ENCODE measurements at places on chromosomes 7 and 10. TPM values are rescaled to one million over a fixed set of nuclear protein-coding genes. Genes with fewer than 3 reads are reported as not detected.

GRCh38 chr7:98816967-98817710 is 52.7 kb downstream of the TMEM130 start:
- no peaks in the 10 kb centered on the region for H3K36me3 ChIP-seq
- no peaks in the 10 kb centered on the region for H3K4me1 ChIP-seq
- no peak overlapping the region for H3K27ac ChIP-seq
- H3K27me3 ChIP-seq: no peaks in the 10 kb centered on the region
- H3K4me3 ChIP-seq: no peak overlapping the region

DNA sequence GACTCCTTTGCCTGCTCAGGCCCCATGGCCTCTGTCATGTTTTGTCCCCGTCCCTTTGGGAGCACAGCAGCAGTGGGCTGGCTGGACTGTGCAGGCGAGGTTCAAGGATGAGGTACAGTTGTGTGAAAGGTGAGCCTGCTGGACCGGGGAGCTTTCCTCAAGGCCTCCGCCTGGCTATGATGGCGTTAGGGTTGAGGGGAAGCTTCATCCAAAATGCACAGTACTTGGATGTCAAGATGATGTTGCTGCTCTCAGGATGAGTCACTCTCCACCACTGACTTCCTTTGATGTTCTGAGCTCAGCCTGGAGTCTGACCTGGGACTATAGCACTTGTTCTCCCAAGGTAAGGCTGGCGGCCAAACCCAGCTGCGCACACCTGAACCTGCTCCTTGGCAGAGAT is 152.7 kb upstream of the SHH start:
- H3K4me1 ChIP-seq: peaks cover 31% of the 10 kb centered on the region
- H3K4me3 ChIP-seq: no peak overlapping the region
- H3K27me3 ChIP-seq: peaks cover 27% of the 10 kb centered on the region
- peak; percentile 23 for DNase-seq
- peaks cover 2% of the 10 kb centered on the region for H3K36me3 ChIP-seq
- H3K27ac ChIP-seq: no peak overlapping the region

GRCh38 chr10:126930131-126930882 is 25.1 kb downstream of the DOCK1 start:
- DNase-seq: no peak
- no peak overlapping the region for H3K27ac ChIP-seq
- H3K36me3 ChIP-seq: no peaks in the 10 kb centered on the region
- H3K4me1 ChIP-seq: no peaks in the 10 kb centered on the region
- H3K27me3 ChIP-seq: no peaks in the 10 kb centered on the region

DNA sequence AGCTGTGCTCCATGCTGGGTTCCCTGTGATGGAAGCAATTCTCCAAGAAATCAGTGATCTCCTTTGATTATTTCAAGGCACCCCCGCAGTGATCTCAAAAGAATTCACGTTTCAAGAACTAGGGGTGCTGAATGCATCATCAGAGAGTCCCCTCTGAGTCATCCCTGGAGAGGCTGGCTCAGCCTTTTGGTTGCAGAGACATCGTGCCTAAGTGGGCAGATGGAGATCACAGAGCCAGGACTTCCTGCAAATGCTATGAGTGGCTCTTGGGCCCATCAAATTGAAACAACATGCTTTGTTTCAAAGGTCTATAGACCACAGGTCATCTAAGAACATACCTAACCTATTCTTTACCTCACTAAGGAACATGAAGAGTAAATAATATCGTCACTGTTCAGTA is 41.5 kb upstream of the PLEKHA1 start:
- no peak overlapping the region for H3K27ac ChIP-seq
- H3K27me3 ChIP-seq: peaks cover 20% of the 10 kb centered on the region
- peaks cover 11% of the 10 kb centered on the region for H3K4me1 ChIP-seq
- no peaks in the 10 kb centered on the region for H3K36me3 ChIP-seq
- peak; percentile 30 for DNase-seq
- H3K4me3 ChIP-seq: no peak overlapping the region

GRCh38 chr10:65133652-65134051 is 1612.5 kb downstream of the REEP3 start:
- no peak overlapping the region for H3K4me3 ChIP-seq
- no peaks in the 10 kb centered on the region for H3K27me3 ChIP-seq
- no peaks in the 10 kb centered on the region for H3K36me3 ChIP-seq
- H3K4me1 ChIP-seq: no peaks in the 10 kb centered on the region
- no peak for DNase-seq
- H3K27ac ChIP-seq: no peak overlapping the region

The PRKG1 gene
- total RNA-seq: not detected

The AEBP1 gene
- total RNA-seq: 0.30 TPM

The PAOX gene
- 7.8 TPM for total RNA-seq

The NUDT13 gene
- total RNA-seq: 1.5 TPM

GRCh38 chr7:66727058-66727457 is 13.5 kb upstream of the RABGEF1 start:
- peaks cover 17% of the 10 kb centered on the region for H3K36me3 ChIP-seq
- H3K4me1 ChIP-seq: no peaks in the 10 kb centered on the region
- no peak overlapping the region for H3K27ac ChIP-seq
- DNase-seq: no peak
- H3K4me3 ChIP-seq: no peak overlapping the region

DNA sequence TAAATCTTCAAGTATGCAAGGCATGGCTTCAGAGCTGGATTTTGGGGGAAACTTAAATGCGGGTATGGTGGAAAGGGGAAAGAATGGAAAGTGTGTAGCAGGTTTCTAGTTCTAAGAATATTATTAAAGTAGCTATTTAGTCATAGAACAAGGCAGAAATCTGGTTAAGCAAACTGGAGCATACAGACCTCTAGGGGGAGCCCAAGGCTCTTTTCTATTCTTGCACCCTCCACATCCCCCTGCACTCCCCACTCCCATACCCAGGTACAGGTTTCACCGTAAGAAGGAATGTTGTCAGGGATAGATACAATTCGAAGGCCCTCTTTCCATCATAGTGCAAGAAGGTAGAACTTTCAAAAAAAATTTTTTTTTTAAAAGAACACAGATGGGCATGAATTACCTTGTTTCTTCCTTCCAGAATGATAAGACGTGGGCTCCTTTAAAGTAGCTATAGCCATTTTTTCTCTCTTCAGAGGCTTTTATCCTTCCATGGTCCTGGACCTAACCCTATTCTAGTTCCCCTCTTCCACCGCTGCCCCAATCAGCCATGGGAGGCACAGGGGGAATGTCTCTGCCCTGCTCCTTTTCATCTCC is 41.5 kb upstream of the SMIM30 start:
- H3K27me3 ChIP-seq: no peaks in the 10 kb centered on the region
- H3K36me3 ChIP-seq: no peaks in the 10 kb centered on the region
- no peaks in the 10 kb centered on the region for H3K4me1 ChIP-seq
- no peak overlapping the region for H3K27ac ChIP-seq
- no peak for DNase-seq
- H3K4me3 ChIP-seq: no peak overlapping the region

GRCh38 chr10:124996127-124996853 is 54.4 kb downstream of the ZRANB1 start:
- H3K36me3 ChIP-seq: no peaks in the 10 kb centered on the region
- no peaks in the 10 kb centered on the region for H3K27me3 ChIP-seq
- no peaks in the 10 kb centered on the region for H3K4me1 ChIP-seq
- DNase-seq: peak; percentile 12

DNA sequence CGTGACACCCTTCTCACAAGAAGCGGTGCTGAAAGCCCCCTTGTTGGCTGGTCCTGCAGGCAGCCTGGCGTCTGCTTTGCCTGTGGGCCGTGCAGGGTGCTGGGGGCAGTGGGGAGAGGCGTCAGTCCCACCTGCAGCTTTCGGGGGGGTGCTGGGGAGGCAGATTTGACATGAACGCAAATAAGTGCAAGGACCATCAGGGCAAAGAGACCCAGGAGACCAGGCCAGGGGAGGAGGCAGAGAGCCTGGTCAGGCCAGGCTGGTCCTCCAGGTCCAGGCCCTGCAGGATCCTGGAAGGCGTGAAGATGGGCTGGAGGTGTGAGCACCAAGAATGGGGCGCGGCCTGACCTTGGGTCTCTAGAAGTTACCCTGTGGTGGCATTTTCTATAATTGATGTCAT is 81.6 kb downstream of the MGMT start:
- H3K27ac ChIP-seq: no peak overlapping the region
- no peaks in the 10 kb centered on the region for H3K27me3 ChIP-seq
- peaks cover 2% of the 10 kb centered on the region for H3K36me3 ChIP-seq

The FKBP6 gene
- not detected for total RNA-seq

The GOT1 gene
- total RNA-seq: 36.9 TPM

GRCh38 chr7:158959021-158959717 is 102.8 kb downstream of the DYNC2I1 start:
- peaks cover 12% of the 10 kb centered on the region for H3K4me1 ChIP-seq
- peaks cover 19% of the 10 kb centered on the region for H3K27me3 ChIP-seq
- H3K27ac ChIP-seq: no peak overlapping the region
- no peaks in the 10 kb centered on the region for H3K36me3 ChIP-seq
- no peak overlapping the region for H3K4me3 ChIP-seq

DNA sequence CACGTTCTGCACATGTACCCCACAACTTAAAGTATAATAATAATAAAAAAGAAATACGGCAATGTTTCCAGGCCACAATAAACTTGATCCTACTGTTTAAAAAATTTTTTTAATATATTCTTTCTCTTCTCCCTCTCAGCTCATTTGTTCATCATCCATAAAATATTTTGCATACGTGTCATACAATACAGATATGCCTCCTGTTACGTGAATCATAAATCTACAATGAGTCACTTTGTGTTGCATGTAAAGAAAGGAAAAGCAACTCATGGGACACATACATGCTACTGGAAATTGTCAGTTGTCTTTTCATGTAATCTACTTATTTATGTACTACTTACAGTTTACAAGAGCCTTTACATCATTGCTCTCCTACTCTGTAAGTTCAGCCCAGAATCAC is 1.1 kb upstream of the TECTB start:
- H3K27ac ChIP-seq: no peak overlapping the region
- no peak overlapping the region for H3K4me3 ChIP-seq
- no peaks in the 10 kb centered on the region for H3K36me3 ChIP-seq
- peaks cover 12% of the 10 kb centered on the region for H3K27me3 ChIP-seq
- H3K4me1 ChIP-seq: no peaks in the 10 kb centered on the region

DNA sequence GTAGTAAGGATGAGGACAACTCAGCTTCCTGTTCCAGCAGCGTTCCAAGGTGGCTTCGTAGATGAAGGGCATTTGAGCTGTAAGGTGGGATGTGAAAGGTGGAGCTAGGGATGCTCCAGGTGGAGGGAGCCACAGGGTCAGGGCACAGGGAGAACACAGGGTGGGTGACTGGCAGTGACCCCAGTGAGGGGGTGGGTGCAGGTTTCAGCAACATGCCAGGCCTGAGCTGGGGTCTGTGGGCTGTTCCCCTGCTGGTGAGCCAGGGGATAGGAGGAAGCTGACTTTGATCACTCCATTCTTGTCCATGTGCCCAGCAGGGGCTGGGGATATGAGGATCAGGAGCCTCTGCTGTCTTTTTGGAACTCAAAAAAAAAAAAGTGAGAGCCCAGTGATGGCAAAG is 33.2 kb downstream of the CDH23 start:
- no peak for DNase-seq
- no peaks in the 10 kb centered on the region for H3K36me3 ChIP-seq
- peaks cover 1% of the 10 kb centered on the region for H3K4me1 ChIP-seq
- no peak overlapping the region for H3K27ac ChIP-seq

The PIK3AP1 gene
- total RNA-seq: 6.6 TPM

Measured in activated CD4-positive, alpha-beta memory T cell treated with anti-CD3 and anti-CD28 coated beads, Interleukin-2, amount 10 ng/mL, durations not matched to agents 7 days and 5 days (primary cell).